ENCODE measurements at places on chromosomes 1 and 21.

GRCh38 chr1:241081473-241081872 lies 275.5 kb downstream of the RGS7 start:
- no peak for DNase-seq

- no peak for DNase-seq
Measured at GRCh38 chr1:22754106-22754768, 43.6 kb downstream of the EPHB2 start.

GRCh38 chr1:21520899-21521716 lies 11.9 kb downstream of the ALPL start:
- no peak for DNase-seq

DNA sequence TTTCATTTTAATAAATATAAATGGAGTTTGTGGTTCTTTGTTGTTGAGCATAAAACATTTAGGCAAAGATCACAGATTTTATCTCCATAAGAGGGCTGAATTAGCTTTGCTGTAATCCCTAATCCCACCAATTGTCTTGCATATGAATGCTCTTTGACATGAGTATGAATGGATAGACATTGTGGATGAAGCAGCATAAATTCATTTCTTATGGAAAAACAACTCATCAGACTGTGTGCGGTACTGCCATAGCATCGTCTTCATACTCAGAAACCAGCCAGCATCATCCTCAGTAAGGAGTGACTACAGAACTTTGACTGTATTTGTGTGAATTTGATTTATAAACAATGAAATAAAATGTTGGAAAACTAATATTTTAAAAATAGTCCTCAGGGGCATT lies 19.6 kb downstream of the SON start:
- no peak for DNase-seq

DNA sequence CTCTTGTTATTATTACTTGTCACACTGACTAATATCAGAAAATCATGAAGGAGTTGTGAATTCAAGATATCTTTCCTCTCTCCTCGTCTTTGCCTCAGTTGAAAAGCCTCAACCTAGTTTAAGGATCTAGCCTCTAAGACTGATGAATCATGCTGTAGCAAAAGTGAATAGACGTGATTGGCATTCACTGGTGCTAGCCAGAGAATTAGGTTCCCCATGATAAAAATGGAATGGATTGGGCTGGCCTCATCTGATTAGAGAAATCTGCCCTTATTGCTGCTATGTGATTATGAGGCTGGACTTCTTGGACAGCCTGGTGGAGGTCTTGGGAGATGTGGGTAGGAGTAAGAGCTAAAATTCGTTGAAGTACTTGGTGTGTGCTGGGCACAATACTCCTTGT lies 208.2 kb downstream of the BACH1 start:
- DNase-seq: no peak

- no peak for DNase-seq
Measured at GRCh38 chr1:51316113-51316845, 14.1 kb downstream of the TTC39A start.

DNA sequence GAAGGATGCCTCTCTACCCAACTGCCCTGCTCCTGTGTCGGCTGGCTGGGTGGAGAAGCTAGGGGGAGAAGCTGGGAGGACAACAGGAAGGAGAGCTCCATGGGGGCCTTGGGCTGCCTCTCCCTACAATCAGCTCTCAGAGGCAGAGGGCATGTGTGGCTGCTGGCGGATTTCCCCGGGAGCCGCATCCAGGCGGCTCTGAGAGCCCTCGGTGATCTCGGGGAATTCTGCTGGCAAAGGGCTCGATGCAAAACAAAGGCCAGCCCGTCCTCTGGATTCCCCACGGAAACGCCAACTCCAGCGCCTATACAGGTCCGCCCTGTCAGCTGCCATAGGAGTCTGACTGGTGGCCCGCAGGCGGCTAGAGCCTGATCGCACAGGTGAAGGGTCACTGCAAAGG lies 26.4 kb upstream of the EVA1B start:
- no peak for DNase-seq

GRCh38 chr1:182259968-182260367 lies 131.6 kb downstream of the GLUL start:
- DNase-seq: no peak

DNA sequence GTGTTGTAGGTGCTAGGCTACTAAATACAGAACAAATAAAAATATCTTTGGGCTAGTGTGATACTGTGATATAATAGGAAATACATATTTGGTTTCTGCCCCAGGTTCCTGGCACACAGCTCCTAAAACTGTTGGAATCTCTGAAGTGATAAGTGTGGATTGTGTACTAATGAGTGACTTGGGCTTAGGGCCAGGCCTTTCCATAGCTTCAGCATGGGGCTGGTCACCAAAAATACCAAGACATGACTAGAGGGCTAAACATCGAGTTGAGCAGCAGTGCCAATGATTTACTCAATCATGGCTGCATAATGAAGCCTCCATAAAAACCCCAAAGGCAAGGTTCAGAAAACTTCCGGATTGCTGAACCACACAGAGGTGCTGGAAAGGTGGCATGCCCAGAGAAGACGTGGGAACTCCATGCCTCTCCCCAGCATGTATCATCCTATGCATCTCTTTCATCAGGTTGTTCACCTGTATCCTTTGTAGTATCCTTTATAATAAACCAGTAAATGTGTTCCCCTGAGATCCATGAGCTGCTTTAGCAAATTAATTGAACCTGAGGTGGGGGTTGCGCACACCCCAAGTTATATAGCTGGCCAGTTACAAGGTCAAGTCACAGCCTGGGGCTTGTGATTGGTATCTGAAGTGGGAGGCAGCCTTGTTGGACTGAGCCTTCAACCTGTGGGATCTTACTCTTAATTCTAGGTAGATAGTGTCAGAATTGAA lies 51.6 kb downstream of the ZMYM4 start:
- no peak for DNase-seq

GRCh38 chr21:29306920-29307319 lies 8.2 kb downstream of the BACH1 start:
- no peak for DNase-seq

DNA sequence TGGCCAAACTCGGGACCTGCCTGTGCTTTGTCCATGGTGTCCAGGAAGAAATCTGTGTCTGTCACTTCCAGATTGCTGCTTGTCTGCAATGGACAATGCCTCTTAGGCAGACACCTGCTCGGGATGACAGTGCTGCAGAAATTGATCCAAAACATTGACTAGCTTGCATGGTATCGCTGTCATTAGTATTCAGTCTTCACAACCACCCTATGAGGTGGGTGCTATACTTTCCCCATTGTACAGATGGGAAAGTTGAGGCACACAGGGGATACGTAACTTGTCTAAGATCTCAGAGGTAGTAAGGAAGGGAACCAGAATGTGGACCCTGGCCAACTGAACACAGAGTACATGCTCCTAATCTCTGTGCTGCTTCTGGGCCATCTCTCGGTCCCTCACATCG lies 138.7 kb downstream of the DHRS3 start:
- no peak for DNase-seq

DNA sequence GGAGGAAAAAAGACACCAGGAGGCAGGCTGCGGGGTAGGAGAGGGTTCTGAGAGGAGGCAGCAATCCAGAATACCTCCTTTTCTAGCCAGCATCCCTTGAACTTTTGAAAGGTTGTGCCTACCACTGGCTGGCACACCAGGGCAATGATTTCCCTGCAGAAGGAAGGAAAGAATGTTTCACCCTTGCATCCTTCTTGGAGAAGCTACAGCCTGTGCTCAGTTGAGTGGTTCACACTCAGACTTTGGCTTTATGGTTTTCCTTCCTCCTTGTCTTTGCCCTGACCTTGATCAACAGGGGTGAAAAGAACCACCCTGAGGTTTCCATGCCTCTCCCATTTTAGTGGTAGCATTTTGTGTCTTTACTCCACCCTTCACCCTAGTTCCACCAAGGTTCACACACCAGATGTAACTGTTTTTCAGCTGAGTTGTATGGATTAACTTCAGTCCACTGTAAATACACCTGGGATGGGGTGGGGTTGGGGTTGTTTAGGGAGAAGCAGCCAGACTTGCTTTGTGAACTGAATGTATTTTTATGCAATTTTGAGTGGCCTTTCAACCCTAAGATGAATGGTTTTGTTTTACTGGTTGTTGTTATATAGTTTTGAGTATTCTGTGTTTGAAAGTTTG lies 122.3 kb downstream of the SYT2 start:
- DNase-seq: no peak

DNA sequence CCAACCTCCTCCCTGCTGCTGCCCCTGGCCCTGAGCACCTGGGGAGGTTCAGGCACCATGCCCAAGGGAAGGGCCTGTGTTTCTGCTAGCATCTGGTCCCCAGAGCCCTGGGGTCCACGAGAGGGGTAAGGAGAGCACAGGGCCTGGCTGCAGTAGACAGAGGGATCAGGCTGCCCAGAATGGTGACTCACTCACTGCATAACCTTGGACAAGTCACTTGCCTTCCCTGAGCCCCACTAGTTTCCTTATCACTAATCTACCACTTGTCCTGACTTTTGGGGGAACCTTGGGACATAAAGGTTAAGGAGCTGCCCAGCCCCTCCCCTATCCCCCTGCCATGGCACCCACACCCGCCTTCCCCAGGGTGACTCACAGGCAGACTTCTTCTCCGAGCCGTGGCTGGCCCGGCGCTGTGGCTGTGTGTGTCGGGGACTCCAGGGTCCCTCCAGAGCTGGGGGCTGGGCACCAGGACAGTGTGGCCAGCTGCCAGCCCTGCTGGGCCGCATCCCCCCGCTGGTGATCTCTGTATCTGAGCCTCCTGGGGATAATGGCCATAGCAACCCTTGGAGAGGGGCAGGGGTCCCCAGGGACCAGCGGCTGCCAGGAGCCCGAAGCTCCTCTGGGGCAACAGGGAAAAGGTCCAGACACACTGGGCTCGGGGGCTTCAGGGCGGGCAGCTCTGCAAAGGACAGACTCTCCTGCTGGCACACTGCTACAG lies 4.0 kb downstream of the ARHGEF19 start:
- no peak for DNase-seq

GRCh38 chr21:45822429-45823099 lies 159.0 kb upstream of the COL6A1 start:
- DNase-seq: no peak

GRCh38 chr1:218034468-218034867 lies 250.6 kb upstream of the RRP15 start:
- DNase-seq: no peak

DNA sequence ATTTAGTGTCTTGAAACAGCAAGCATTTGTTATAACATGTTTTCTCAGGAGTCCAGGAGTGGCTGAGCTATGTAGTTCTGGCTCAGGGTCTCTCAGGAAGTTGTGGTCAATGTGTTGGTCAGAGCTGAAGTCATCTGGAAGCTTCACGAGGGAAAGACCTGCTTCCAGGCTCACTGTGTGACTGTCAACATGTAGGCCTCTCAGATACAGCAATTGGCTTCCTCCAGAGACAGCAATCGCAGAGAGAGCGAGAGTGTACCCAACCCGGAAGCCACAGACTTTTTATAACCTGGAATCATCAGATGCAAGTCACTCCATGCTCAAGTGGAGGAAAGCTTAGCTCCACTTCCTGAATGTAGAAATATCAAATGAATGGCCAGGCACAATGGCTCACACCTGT lies 40.9 kb downstream of the TNFRSF9 start:
- DNase-seq: no peak

- DNase-seq: no peak
Measured at GRCh38 chr1:23763041-23763577, 15.1 kb upstream of the PITHD1 start.

DNA sequence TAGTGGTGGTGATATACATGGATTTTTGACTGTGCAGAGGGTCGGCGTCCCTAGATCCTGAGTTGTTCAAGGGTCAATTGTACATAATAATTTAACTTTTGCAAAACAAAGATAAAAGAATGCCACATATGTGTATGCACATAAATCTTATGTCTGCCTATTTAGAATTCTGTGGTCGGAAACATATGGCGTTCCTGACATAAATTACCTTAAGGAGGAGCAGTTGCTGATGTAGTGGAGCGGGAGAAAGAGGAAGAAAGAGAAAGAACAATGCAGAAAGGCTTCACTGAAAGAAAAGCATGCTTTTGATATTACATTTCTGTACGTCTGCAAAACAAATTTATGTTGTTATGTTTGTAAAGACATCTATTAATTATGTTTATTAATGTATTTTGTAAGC lies 40.0 kb downstream of the S1PR1 start:
- DNase-seq: no peak

DNA sequence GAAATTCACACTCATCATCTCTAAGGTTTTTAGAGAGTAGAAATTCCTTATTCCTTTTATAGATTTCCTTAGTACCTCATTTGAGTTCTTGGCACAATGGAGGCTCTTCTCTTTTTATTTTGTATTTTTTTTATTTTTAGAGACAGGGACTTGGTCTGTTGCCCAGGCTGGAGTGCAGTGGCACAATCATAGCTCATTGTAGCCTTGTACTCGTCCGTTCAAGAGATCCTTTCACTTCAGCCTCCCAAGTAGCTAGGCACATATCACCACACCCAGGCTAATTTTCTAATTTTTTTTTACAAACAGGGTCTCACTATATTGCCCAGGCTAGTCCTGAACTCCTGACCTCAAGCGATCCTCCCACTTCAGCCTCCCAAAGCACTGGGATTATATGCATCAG lies 29.6 kb downstream of the RGL1 start:
- DNase-seq: no peak

DNA sequence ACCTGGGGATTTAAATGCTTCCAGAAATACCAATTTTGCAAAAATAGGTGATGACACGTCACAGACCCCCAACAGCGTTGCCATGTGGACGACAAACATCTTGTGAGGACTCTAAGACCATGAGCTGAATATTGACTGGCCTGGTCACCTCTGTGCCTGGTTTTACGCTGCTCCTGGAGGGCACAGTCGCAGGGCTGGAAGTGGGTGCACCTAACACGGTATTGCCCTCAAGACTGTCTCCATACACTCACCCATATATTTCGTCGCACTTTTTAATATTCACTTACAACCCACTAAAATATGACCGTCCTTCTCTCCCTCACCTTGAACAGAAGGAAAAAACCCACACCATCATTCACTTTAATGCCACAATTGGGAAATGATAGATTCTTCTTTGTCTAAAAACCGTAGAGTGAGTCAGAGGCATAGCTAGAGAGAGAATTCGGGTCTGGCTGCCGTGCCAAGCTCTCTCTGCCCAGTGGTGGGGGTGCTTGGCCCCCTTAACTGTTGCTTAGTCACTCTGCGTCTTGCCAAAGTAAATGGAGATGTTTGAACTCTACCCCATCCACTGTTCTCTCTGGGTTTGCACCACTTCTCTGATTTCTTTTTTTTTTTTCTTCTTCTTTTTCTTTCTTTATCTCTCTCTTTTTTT lies 40.8 kb upstream of the UTS2 start:
- no peak for DNase-seq

GRCh38 chr1:966704-967300 lies 520 bp downstream of the PLEKHN1 start:
- peak; percentile 90 for DNase-seq

- DNase-seq: no peak
Measured at GRCh38 chr21:42286416-42286815, 28.8 kb downstream of the TFF3 start.

- no peak for DNase-seq
Measured at GRCh38 chr1:179924268-179924667, 30.3 kb upstream of the CEP350 start.

Data from activated naive CD8-positive, alpha-beta T cell treated with anti-CD3 and anti-CD28 coated beads, Interleukin-2, amount 50 U/mL, for 24 hours (primary cell).